ENCODE measurements at places on chromosomes 12 and 14. TPM values are rescaled to one million over a fixed set of nuclear protein-coding genes. Genes with fewer than 3 reads are reported as not detected.

The CLEC9A gene
- not detected for total RNA-seq

The FGF6 gene
- not detected for total RNA-seq

The SYT1 gene
- total RNA-seq, result not detected

The RDH12 gene
- total RNA-seq, result not detected

The ZNF140 gene
- 14.5 TPM for total RNA-seq

The JPH4 gene
- not detected for total RNA-seq

The CPNE8 gene
- total RNA-seq, result 5.4 TPM

The KRT77 gene
- total RNA-seq, result not detected

The OTX2 gene
- not detected for total RNA-seq

The SSTR1 gene
- not detected for total RNA-seq

The C14orf180 gene
- total RNA-seq, result not detected

The INHBE gene
- total RNA-seq, result not detected

The C1S gene
- total RNA-seq, result 13.1 TPM

The LPCAT3 gene
- total RNA-seq, result 34.8 TPM

The SLC2A3 gene
- 296 TPM for total RNA-seq

The IFI27 gene
- total RNA-seq, result 2.1 TPM

The EXOC3L4 gene
- not detected for total RNA-seq

The TMPRSS12 gene
- total RNA-seq, result not detected

The LRRK2 gene
- total RNA-seq, result 0.26 TPM

The IAPP gene
- not detected for total RNA-seq

The ASCL1 gene
- total RNA-seq, result not detected

The PTPRB gene
- 0.24 TPM for total RNA-seq

The KRT6C gene
- total RNA-seq, result not detected

The SLC25A47 gene
- total RNA-seq, result not detected

The AHNAK2 gene
- 0.05 TPM for total RNA-seq

The KRT71 gene
- not detected for total RNA-seq

The TGFB3 gene
- total RNA-seq, result 2.0 TPM

The CCDC177 gene
- total RNA-seq, result not detected

The ERP27 gene
- 9.4 TPM for total RNA-seq

The CCDC38 gene
- total RNA-seq, result 0.28 TPM

The DAO gene
- total RNA-seq, result not detected

The SDR9C7 gene
- total RNA-seq, result not detected

The TAS2R7 gene
- not detected for total RNA-seq
